ENCODE measurements at places on chromosomes 7 and 10.
A peak's percentile ranks its signal among the peaks of the same experiment; 100 is the strongest.

GRCh38 chr7:42479452-42479815 lies 242.4 kb upstream of the GLI3 start:
- no peak for DNase-seq

- peak; percentile 32 for DNase-seq
Measured at GRCh38 chr7:149855361-149856305, 17.5 kb downstream of the ZNF862 start.

GRCh38 chr10:61475449-61475873 lies 22.3 kb upstream of the TMEM26 start:
- DNase-seq: no peak

DNA sequence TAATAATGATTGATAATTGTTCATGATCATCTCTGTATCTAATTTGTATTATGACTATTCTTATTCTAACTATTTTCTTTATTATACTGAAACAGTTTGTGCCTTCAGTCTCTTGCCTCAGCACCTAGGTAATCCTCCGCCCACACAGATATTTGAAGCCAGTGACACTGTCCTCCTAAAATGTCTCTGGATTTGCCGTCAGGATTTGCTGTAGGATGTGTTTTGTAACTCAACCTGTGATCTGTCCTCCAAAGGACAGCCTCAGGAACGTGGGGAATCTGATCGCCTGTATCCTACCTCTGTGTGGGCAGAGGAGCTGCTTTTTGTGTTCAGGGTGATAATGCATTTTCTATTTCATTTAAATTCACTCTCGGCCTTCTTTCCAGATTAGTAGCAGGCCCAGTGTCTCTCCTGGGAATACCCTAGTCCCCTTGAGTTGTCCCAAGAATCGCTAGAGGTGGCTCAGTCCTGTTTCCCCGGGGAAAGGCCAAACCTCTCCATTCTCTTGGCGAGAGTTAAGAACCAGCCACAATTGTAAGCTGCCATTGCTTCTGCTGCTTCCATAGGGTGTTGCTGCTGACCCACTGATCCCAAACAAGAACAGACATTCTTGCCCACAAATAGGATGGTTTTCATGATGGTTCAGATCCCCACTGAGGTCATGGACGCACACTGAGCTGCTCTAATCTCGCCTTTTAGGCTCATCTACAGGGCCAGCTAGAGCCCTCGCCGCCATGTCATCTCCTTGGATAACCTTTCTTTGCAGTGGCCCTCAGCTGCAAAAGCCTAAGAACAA lies 136.2 kb upstream of the KCNMA1 start:
- DNase-seq: no peak

GRCh38 chr7:93006480-93007095 lies 111.2 kb downstream of the SAMD9 start:
- DNase-seq: no peak
